ENCODE measurements at places on chromosomes 7 and 10. TPM values are rescaled to one million over a fixed set of nuclear protein-coding genes. Genes with fewer than 3 reads are reported as not detected.
A peak's percentile ranks its signal among the peaks of the same experiment; 100 is the strongest.

OR2A1 gene
- not detected for total RNA-seq

CABCOCO1 gene
- 0.13 TPM for total RNA-seq

DNA sequence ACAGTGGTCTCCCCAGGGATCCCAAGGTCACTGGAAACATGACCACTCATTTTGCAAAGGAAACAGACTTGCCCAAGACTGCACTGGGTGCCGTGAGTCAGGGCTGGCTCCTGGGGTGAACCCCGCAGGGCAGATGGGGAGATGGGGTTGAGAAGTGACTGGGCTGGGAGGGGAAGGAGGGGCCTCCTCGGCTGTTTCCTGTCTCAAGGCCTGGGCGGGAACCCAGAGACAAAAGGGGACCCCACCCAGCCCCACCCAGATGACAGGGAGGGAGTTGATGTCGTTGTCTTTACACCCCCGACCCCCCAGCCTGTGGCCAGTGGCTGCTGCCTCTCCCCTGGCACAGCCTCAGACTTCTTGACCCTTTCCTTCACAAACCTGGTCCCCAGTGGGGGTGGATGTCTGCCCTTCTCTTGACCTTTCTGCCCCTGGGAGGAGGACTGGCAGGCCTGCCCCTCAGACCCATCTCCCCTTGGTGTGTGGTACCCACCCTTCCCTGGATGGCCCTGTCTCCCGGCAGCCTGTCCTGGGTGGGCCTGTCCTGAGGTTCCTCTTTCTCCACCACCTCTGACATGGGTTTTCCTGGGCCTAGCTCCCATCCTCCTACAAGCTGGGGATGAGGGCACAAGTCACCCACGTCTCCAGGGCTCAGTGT lies 1.4 kb downstream of the MYO1G start:
- no peak for DNase-seq

GRCh38 chr7:112162784-112163506 lies 43.3 kb downstream of the DOCK4 start:
- no peak for DNase-seq

- DNase-seq: peak; percentile 88
Observed at GRCh38 chr10:102117391-102118159, 2.6 kb downstream of the LDB1 start.

DNA sequence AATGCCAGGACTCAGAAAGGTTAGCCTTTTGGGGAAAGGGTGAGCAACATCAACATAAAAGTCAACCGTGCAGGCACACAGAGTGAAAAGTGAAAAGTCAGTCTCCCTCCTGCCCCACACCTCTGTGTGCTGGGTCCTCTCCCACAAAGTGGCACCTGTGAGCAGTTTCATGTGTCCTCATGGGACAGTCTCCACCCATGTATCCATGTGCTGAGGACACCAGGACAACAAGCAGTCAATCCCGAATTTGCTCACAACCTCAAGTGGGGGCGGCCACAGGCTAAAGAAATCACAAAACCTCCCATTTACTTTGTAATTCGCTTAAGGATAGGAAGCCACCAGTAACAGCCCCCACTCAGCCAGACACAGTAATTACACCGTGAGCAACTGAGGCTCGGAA lies 97.4 kb downstream of the ARHGAP22 start:
- DNase-seq: no peak

DNA sequence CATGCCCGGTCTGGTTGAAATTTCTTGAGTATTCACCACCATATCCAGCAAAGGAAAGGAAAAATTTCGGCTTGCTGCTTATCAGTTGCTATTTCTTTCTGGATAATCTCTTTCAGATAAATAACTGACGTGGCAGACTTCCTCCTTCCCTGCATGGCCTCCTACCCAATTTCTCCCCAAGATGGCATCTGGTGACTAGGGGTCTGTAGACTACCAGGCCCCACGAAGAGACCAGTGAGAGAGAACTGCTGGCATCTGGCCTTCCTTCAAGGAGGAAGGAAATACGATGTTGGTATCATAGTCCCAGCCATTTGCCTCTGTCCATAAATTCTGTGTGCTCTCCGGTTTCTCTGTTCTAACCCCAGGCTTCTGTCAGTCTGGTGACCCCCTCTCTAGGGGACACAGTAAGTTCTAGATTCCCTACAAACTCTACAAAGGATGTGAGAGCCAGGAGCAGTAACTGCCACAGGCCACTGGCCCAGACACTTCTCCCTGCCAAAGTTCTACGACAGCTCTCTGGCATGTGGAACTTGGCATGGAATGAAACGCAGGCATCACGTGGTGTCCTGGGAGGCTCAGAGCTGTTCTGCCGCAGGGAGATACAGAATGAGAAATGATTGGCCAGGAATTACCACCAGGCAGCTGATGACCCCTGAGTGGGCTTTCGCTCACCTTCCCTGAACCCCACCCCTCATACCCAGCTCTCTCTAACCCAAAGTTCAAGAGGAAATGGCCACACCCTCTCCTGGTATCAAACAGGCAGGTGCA lies 30.0 kb upstream of the MSRB2 start:
- peak; percentile 77 for DNase-seq

GRCh38 chr10:83585686-83586085 lies 553.6 kb upstream of the GHITM start:
- no peak for DNase-seq

Data from myocyte (in vitro differentiated cells).